Endodermal cell (in vitro differentiated cells): ENCODE measurements at places on chromosomes 1 and 21.

DNA sequence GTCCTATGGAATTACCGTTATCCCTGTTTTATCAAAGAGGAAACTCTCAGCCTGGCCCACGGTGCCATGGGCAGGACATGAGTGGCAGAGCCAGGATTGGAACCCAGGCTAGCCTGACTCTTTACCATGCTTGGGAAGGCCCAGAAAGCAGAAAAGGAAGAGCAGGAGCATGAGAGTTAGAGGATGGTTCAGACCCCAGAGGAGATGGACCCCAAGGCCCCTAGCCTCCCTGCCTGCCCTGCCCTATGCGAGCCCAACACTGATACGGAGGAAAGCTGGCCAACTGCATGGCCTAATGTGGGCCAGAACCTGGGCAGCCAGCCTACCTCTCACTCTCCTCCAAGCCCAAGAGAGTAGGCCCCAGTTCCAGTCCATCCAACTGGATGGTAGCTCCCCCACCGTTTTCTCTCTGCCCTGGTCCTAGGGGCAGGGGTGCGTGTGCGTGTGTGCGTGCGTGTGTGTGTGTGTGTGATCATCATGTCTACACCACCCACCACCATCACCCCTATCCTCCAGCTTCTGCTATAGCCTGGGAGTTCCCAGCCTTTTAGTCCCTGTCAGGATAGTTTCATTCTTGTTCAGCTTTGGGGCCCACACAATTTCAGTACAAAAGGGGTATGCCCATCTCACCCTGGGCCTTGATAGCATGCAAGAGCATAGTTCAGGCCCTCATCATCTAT, 15.4 kb upstream of the MEX3A start:
- DNase-seq = no peak

- peak; percentile 23 for DNase-seq
These were observed 14.5 kb downstream of the ACTRT2 start for GRCh38 chr1:3035563-3036446.

DNA sequence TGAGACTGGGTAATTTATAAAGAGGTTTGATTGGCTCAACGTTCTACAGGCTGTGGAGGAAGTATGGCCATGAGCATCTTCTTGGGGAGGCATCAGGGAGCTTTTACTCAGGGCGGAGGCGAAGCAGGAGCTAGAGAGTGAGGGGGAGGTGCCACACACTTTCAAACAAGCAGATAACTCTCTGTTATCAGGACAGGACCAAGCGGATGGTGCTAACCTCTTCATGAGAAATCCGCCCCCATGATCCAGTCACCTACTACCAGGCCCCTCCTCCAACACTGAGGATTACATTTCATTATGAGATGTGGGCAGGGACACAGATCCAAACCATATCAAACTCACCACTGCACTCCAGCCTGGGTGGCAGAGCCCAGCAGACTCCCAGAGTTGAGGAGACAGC, 11.5 kb upstream of the LRRC47 start:
- no peak for DNase-seq

DNA sequence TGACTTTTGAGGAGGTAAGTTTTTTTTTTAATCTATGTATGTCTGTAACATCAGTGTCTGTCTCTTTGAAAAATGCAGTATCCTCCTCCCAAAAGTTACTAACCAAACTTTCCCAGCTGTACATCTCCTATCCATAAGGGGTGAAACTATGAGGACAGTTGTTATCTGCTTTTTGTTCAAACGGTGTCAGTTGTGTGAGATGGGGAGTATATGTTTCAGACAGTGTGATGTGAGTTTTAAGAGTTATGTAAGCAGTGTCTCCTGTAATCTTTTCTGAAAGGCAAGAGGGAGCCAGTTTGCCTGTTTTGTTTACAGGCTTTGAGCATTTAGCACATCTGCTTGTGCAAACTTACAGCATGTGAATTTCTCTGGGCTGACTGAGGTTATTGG, 34.8 kb upstream of the CACYBP start:
- DNase-seq = no peak

DNA sequence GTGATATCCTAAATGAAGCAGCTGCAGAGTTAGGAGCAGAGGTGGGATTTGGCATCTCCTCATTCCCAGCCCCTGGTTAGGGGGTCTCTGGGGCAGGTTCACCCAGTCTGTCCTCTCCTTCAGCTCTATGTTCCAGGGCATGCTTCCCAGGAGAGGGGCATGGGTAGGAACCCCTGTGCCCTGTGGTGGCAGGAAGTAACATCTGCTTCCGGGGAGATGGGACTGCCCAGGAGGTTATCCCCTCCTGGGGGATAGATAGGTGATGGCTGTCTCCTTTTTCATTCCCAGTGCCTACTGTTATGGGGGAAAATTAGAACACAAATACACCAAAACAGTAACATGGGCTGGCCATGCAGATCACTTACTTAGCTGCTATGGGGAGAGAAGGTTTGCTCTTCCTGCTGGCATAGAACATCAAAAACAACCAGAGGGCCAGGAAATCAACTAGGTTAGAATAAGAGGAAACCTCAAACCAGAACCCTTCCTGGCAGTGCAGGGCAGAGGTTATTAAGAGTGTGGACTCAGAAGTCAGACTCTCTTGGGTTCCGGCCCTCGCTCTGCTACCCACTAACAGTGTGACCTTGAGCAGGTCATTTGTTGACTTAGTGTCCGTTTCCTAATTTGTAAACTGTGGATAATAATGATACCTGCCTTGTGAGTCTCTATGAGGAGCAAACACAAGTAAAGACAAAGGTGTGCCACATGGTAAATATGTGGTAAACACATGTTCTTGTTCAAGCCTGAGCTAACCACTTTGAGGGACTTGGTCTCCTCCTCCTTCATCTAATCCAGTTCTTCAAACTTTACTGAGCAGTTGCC, 157.8 kb upstream of the JUN start:
- no peak for DNase-seq

- no peak for DNase-seq
These were observed 40.3 kb downstream of the LRRC8C start for GRCh38 chr1:89673251-89673650.

GRCh38 chr1:207925210-207925609, 14.3 kb upstream of the CD34 start:
- peak; percentile 75 for DNase-seq

DNA sequence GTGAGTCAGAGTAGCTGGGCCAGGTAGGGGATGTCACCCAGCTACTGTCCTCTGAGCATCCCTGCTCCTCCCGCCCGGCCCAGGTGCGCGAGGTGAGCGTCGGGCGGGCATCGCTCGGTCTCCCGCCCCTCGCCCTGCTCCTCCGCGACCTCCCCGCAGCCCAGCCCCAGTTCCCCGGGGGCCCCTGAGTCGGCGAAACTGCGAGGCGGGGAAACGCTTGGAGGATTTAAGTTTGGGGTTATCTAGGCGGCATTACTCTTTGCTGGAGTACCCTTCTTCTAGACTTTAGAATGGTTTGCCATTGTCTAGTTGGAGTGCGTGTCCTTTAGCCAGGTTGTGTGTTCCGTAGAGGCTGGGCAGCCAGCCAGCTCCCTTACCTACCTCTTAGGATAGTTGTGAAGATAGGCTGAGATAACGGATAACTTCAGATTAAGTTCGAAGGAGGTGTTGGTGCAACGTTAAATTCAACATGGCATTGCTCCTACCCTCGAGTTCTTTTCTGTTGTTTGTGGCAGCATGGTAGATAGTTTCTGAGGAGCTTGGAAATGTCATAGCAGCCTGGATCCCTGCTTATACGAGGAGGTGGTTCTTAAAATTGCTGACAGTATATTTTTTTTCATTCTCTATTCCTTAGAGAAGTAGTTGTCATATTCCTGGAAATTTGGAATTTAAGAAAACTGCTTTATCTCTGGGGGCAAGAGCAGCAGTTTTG, 697 bp downstream of the AGO3 start:
- no peak for DNase-seq

DNA sequence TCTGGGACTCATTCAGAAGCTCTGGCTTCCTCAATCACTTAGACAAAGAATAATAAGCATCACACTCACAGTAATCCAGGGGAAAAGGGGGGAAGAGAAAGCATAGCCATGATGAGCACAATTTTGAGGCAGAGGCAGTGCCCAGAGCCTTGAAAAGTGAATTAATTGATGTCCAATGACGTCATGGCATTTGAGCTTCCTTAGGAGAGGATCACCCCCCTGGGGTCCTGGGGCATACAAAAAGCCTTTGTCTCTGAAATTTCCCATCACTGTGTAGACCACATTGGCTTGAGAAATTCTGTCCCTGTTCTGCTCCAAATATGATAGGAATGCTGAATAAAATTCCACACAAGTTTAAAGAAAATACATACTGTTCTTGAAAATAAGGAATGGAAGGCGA, 84.3 kb upstream of the COA6 start:
- no peak for DNase-seq

DNA sequence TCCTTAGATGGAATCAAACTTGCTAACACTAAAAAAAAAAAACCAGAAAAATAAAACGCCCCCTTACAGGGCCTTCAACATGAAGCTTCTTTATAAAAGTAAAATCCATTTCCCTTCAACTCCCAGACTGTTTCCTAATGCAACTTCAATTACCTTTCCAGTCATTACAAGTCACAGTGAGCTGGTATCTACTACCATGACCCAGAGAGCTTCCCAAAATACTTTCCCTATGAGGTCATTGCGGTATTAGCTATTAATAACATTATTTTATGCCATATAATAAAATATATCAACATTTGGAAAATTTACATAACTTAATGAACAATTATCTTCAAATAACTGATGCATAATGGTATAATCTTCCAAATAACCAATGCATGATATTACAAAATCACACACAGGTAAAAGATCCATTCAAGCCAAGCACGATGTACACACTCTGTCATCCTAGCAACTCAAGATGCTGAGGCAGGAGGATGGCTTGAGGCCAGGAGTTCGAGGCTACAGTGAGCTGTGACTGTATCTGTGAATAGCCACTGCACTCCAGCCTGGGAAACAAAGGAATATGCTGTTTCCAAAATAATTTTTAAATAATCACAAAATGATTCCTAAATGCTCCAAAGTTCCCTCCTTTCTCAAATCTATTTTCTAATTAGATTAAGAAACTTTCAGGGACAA, 24.1 kb downstream of the EIF4G3 start:
- DNase-seq = no peak

DNA sequence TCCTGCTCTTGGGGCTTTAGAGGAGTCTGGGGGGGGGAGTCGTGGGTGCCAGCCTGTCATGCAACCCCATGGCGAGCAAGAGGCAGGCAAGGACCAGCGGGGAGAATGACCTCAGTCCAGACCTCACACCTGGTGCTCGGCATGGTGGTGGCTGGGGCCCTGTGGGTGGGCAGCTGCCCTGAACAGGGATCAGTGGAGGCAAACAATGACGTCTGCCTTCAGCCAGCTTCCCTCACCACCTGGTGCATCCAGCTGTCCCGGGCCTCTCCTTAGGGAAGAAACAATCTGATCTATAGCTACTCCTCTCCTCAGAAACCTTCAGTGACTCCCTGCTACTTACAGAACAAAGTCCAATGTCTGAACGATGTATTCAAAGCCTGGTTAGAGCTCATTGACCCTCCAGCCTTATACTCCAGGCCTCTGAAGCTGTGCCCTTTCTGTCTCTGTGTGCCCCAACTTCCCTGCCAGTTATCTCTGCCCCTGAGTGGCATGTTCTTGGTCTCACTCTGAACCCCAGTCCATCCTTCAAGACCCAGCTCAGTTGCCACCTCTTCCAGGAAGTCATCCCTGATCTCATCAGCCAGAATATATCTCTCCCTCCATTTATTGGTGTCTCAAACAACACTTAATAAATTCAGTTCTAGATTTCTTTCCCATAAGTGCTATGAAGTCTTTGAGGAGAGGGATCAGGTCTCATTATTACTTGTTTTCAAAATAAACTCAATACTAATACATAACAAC, 6.6 kb downstream of the PADI2 start:
- no peak for DNase-seq

DNA sequence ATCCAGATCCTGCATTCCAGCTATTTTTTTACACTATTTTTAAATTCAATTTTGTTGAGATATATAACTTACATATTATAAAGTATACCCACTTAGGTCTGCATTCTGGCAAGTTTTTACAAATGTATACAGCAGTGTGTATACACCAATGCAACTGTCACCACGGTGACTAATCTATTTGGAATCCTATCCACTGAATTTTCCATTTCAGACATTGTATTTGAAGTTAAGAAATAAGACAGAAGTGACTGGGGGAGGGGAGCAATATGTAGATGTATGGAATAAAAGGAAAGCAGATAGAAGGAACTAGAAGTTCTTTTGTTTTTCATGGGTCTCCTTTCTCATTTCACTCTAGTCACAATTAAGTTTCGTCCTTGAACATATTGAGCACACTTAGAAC, 431.5 kb upstream of the CHRM3 start:
- no peak for DNase-seq

DNA sequence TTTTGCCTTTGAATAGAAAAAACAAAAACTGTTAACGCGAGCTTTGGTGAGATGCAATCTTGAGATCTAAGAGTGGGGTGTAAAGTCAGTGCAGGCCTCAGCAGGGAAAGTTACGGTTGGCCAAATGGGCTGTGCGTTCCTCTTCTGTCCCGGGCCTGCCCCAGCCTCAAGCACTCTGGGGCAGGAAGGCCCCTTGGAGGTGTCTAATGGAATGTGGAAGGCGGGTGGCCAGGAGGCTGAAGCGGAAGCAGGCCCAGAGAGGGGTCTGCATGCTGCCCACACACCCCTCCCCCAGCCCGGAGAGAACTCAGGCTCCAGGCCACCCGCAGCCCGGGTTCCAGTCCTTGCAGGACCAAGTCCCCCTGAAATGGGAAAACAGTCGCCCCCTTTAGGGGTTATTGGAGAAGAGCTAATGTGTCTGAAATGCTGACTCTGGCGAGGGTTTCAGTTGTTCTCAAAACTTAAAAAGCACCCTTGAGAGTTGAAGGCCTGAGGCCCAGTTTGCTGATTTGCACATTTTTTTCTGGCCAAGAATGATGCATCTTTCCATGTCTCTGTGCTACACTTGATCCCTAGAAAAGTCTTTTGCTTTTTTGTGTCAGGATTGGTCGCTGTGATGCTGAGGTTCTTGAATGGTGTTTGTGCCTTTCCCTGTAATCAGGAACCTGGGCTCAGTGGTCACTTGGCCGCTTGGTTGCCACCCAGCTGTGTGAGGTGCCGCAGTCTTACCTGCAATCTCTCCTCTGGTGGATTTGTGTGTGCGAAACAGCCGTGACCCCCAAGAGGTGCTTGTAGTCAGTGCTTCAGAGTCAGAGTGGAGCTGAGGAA, 2.0 kb downstream of the COL18A1 start:
- DNase-seq = peak; percentile 91

DNA sequence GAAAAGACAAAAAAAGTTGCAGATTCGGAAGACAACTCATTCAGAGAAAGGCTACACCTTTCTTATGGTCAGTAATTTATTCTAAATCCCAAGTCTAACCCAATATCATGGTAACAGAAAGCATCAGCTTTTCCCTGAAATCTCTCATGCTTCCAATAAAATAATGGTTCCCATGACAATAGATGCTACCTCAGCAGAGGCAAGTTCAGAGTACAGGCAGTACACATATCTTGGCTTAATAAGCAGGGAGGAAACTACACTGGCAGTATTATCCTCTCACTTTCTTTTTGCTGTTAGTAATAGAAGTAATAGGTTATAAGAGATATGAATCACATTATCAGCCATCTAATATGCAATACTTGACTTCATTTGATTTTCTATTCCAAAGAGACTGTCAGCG, 137.1 kb downstream of the DPYD start:
- DNase-seq = no peak

DNA sequence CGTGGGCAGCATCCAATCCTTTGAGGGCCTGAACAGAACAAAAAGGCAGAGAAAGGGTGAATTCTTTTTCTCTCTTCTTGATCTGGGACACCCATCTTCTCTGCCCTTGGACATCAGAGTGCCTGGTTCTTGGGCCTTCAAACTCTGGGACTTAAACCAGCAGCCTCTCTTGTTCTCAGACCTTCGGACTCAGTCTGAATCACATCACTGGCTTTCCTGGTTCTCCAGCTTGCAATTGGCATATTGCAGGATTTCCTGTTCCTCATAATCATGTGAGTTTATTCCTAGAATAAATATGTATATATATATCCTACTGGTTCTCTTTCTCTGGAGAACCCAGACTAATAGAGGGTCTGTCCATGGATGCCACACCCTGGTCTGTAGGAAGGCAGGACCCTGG, 16.3 kb upstream of the TENT5C start:
- DNase-seq = no peak
